Stimulated activated CD8-positive, alpha-beta memory T cell treated with anti-CD3 and anti-CD28 coated beads, Interleukin-15, amount 100 ng/mL, for 24 hours (primary cell): ENCODE measurements at places on chromosomes 11 and 22.

DNA sequence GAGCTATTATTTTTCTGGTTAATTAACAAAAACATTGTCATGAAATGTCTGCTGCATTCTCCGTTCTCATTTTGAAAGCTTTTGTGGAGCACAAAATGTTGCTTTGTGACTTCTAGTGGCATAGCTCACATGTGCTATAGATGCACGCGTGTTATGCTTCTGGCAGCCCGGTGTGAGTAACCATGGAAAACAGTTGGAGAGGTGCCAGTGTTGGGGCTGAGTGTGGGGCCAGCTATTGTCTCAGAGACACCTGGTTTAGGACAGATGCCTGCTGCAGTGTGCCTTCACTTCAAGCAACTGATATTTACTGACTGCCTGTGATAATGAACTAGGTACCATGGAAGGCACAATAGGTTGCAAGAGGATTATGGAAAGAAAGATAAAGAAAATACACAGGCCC lies 760.6 kb downstream of the NTM start:
- DNase-seq, result no peak

GRCh38 chr11:66047541-66048365 lies 1.2 kb downstream of the GAL3ST3 start:
- no peak for DNase-seq

DNA sequence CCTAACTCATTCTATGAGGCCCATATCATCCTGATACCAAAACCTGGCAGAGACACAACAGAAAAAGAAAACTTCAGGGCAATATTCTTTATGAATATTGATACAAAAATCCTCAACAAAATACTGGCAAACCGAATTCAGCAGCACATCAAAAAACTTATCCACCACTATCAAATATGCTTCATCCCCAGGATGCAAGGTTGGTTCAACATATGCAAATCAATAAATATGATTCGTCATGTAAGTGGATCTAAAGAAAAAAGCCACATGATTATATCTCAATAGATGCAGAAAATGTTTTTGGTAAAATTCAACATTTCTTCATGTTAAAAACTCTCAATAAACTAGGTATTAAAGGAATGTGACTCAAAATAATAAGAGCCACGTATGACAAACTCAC lies 40.9 kb downstream of the JRKL start:
- DNase-seq, result no peak

- DNase-seq, result no peak
Measured at GRCh38 chr11:122100756-122101080, 15.3 kb downstream of the BLID start.

DNA sequence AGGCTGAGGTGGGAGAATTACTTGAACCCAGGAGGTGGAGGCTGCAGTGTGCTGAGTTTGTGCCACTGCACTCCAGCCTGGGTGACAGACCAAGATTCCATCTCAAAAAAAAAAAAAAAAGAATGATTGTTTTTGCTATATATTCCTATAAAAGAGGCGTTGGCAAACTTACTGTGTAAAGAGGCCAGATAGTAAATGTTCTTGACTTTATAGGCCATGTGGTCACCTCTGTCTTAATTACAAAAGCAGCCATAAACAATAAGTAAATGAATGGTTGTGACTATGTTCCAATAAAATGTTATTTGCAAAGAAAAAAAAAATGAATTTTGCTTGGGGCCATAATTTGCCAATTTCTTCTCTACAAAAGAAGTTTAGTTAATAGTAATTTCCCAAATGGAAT lies 12.3 kb downstream of the ATM start:
- no peak for DNase-seq

DNA sequence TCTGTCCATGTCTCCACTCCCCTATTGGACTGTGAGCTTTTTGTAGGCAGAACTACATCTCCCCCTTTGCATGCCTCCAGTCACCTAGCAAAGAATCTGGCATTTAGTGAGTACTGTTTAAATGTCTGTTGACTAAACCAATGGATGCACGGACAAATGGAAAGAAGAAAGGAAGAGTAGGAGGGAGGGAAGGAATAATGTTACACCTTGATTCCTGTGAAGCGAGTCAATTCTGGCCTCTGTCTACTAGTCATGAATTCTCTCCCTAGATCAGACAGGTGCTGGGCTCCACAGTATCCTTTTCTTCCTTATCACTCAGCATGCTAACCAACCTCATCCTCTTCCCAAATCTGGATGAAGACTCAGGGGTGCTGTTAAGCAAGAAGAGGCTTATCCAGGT lies 33.6 kb downstream of the GALNT18 start:
- DNase-seq, result no peak

- peak; percentile 69 for DNase-seq
Measured at GRCh38 chr11:59556115-59556916, 45.0 kb downstream of the OR4D9 start.

DNA sequence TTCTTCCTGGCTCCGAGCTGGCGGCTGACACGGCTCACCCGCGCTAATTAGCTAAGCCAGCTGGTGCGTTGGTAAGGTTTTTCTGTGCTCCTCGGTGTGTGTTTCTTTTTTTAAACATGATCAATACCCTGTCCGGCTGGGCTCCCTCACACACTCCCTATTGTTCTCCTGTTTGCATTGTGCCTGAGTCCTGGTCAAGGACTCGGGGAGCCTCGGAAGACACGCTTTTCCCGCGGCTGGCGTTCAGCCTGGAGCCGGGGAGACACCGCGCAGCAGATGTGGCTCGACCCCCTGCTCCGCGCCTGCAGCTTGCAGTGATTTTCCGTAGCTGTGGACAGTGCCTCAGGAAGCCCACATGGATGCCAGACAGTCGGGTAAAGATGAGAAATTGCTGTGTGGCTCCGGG lies 454.9 kb upstream of the CADM1 start:
- no peak for DNase-seq

GRCh38 chr22:31347251-31348008 lies 1.3 kb upstream of the PATZ1 start:
- DNase-seq, result peak; percentile 37

DNA sequence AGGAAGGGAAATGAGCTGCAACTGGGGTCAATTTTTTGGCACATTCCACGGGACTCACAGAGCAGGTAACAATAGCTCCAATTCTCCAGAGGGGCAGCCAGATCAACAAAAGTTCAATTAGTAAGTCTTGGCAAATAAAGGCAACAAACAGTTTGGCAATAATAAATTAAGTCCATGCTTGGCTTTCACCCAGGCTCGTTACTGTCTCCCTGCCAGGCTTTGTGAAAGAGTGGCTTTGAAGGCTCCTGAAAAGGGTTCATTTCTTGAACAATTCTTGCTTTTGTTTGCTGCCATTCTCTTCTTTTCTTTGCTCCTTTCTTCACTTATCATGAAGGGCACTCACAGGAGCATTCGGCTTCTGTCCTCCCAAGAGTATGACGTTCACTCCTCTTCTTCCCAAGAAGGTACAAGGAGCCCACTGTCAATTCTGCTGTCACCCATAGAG lies 123.3 kb downstream of the APIP start:
- DNase-seq, result no peak

DNA sequence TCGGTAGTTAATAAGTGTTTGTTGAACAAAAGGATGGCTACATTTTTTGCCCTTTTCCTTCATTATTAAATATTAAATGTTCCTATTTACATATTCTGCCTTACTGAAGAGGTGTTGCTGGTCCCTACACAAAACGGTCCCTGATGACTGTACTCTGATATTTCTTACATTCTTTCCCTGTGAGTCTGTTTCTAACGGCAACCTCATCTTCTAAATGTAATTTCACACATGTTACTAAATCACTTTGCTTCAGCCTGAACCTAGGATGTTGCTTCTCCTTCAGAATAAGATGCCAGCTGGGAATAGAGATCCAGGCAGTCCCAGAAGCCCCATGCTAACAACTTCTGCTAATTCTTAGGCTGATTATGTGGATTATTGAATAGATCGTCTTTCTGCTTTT lies 50.3 kb downstream of the SPON1 start:
- DNase-seq, result no peak

- no peak for DNase-seq
Measured at GRCh38 chr11:57571606-57572005, 4.1 kb upstream of the UBE2L6 start.

GRCh38 chr11:91788764-91789163 lies 435.9 kb upstream of the FAT3 start:
- no peak for DNase-seq

- no peak for DNase-seq
Measured at GRCh38 chr22:47446821-47447810, 684.7 kb downstream of the TBC1D22A start.

DNA sequence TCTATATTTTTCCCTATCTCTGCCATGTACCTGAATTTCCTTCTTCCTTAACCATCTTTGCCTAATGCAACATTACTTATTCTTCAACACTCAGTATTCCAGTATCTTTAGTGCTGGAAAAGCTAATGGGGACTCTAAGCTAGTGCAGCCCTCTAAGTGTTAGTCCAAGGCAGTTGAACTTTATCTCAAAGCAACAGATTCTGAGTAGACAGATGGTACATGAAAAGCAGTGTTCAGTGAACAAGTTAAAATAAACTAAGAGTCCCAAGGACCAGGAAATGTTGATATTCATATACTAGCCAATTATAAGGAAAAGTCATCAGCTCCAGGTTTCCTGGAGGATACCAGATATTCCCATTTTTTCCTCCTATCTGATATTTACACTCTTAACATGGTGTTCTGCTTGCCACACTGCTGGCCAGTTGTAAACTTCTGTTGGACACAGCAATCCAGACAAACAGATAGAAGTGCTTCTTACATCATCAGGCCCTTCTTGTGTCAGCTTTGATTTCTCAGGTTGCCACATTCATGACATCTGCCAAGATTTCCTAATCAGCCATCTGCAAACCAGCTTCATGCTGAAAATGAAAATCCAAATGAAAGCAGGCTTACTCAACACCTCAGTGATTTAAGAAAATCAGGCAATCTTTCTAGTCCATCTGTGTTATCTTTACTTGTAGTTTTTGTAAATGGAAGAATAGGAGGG lies 255.9 kb upstream of the POU2AF2 start:
- DNase-seq, result no peak

GRCh38 chr11:78651136-78651775 lies 76.6 kb upstream of the NARS2 start:
- no peak for DNase-seq

- no peak for DNase-seq
Measured at GRCh38 chr11:64638018-64638665, 47.1 kb downstream of the SLC22A12 start.

- DNase-seq, result no peak
Measured at GRCh38 chr11:68457898-68458249, 2.7 kb upstream of the PPP6R3 start.

DNA sequence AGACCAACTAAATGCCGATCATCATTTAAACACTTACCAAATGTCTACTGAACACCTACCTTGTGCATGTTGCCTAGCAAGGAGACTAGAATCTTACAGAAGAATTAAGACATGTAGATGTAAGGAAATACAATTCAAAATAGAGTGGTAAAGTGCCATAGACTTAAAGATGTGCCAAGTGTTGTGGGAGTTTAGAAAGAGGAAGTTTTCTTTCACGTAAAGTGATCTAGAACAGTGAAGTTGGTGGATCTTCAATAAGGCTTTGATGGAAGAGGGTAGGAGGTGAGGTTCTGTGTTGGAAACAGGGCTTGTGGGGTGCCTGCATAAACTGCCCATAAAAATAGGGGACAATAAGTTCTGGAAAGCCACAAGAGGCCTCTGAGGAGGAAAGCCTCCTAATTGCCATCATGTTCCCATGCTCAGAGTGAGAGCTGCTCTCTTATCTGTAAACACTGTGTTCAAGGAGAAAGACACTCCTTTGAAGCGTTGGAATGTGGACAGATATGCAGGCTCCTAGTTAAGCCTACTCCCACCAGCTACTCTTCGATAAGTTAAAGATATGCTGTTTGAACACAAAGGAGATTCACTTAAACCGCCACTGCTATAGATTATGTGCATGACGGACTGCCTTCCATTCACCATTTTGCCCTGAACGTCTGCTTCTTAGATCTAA lies 66.7 kb downstream of the HSD17B12 start:
- DNase-seq, result no peak

GRCh38 chr11:67504005-67504949 lies 886 bp downstream of the PITPNM1 start:
- no peak for DNase-seq

DNA sequence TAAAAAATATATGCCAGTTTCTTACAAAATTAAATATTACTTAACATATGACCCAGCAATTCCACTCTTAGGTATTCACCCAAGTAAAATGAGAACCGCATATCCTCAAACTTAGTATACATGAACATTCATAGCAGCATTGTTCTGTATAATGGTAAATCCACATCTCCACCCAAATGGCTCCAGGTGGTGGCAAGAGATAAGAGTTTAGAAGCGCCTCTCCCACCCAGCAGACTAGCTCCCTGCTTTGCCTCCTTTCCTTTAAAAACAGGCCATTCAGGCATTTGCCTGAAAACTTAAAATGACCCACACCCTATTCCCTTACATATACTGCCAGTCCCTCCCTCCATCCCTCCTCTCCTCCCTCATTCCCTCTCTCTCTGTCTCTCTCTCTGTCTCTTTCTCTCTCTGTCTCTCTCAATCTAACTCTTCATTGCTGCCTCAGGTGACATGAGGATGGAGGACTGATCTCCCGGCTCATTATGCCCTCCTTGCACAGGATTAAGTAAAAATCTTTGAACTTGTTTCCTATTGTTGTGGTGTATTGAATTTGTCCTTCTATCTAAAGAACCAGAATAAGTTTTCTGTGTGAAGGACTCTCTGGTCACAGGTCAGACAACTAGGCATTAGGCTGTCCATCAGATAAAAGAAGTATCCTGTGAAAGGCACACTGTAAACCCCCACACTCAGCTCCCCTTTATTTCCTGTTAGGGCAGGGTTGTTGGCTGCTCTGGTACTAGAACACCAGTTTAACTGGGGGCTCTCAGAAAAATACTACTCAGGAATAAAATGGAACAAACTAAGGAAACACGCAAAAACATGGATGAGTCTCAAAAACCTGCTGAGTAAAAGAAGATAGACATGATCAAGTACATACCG lies 48.3 kb downstream of the RRP8 start:
- no peak for DNase-seq

DNA sequence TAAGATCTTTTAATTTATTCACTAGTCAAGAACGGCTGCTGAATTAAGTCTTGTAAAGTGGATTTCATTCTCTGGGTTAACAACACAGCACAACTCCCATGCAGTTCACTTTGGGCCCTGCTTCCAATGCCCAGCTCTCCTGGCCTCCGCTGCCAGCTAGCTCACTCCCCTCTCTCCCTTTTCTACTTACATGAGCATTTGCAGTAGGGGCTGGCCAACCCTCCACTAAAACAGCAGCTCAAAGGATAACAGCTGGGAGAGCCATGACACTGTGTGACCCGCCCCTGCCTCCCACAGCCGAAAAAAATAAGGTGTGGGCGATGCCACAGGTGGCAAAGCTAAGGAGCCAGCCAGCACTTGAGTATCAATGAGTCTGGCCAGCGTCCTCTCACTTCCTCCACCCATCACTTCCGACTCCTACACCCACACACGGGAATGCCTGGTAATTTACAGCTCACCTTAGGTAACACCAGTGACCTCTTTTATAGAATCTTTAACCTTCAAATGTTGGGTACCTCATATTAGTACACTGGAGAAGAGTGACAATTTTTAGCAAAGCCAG lies 56.8 kb downstream of the DGCR2 start:
- no peak for DNase-seq
